Stimulated activated CD4-positive, alpha-beta T cell treated with anti-CD3 and anti-CD28 coated beads, Interleukin-4, amount 100 ng/mL, for 48 hours (primary cell): ENCODE measurements at places on chromosomes 6 and 20.
A peak's percentile ranks its signal among the peaks of the same experiment; 100 is the strongest.

GRCh38 chr20:32536851-32537656 is 48.1 kb downstream of the NOL4L start:
- no peak for DNase-seq

GRCh38 chr6:136117081-136117480 is 133.0 kb downstream of the MTFR2 start:
- DNase-seq: no peak

DNA sequence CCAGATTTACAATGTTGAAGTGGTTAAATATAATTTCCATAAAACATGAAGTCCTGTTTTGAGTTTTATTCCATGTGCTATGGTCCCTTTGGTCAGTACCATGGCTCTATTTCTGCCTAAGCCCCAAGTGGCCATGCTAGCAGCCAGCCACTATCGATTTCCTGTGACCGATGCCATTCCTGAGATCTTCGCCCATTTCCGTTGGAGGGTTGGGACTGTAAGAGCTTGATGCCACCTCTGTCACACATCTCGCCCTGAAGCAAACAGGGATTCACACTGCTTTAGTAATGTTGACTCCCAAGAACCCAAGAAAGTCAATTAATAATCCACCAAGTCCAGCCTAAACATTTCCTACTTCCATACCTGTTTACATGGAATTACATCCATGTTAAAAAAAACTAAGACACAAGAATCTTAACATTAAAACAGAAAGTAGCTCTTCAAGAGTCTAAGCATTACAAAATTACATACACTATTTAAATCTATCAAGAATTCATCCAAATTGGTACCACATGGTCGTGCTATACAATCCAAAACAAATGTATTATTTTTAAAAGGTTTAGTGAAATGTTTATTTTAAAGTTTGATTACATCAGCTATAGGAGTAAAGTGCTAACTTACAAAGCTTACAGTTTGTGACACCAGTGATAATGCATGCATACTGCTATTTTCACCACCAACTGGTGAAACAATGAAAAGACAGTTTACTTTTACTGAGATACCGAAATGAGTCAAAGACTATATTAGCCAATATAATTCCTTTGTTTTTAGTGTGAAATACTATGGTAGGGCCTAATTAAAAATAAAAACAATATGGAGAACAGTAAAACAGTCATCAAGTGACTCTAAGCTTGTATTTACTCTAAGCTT is 2.5 kb downstream of the RBM39 start:
- DNase-seq: no peak

GRCh38 chr6:16925461-16925860 is 164.2 kb upstream of the ATXN1 start:
- DNase-seq: no peak

GRCh38 chr20:24131684-24132083 is 143.1 kb upstream of the GGTLC1 start:
- no peak for DNase-seq

DNA sequence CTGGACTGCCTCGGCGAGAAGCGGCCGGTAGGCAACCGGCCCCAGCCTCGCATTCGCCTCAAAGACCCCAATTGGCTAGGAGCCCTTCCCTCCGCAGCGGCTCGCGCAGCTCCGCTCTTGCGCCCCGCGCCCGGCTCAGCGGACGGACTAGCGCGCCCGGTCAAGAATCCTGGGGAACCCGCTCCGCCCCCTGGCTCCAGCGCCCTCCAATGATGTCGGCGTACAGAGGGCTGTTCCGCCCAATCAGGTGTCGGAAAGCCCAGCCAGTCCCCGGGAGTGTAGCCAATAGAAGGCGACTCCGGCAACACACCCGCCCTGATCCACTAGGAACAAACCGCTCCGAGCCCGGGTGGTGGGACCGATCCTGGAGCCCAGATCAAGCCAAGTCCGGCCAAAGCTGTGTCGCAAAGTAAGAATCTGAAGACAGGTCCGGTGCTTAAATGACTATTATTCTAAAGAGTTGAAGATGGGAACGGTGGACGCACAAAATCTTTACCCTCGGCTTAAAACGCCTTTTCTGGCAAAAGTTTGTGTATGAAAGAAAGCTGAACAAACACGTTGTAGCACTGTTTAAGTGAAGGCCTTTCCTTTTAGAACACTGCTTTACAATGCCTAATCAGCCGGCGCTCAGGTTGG is 132.2 kb downstream of the OGFRL1 start:
- DNase-seq: peak; percentile 4

GRCh38 chr20:64003960-64004725 is 23.2 kb downstream of the PRPF6 start:
- no peak for DNase-seq

GRCh38 chr6:155351273-155352129 is 37.2 kb upstream of the TFB1M start:
- no peak for DNase-seq

DNA sequence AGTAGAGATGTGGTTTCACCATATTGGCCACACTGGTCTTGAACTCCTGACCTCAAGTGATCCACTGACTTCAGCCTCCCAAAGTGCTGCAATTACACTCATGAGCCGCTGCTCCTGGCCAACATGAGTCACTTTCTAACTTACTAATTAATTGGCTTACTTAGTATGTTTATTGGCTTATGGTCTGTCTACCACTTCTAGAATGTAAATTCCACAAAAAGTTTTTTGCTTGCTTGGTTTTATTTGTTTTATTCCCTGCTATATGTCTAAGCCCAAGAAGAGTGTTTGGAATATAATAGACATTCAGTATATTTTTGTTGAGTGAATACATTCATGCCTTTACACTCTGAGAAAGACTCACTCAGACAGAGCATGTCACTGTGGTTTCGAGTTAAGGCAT is 86.0 kb downstream of the SAMD3 start:
- no peak for DNase-seq

- DNase-seq: no peak
Measured at GRCh38 chr6:133004304-133004884, 190.0 kb downstream of the RPS12 start.

GRCh38 chr6:163630572-163630971 is 216.1 kb downstream of the QKI start:
- no peak for DNase-seq

- DNase-seq: no peak
Measured at GRCh38 chr20:13683833-13684232, 45.1 kb upstream of the TASP1 start.

- no peak for DNase-seq
Measured at GRCh38 chr6:148593130-148593812, 153.6 kb upstream of the UST start.

DNA sequence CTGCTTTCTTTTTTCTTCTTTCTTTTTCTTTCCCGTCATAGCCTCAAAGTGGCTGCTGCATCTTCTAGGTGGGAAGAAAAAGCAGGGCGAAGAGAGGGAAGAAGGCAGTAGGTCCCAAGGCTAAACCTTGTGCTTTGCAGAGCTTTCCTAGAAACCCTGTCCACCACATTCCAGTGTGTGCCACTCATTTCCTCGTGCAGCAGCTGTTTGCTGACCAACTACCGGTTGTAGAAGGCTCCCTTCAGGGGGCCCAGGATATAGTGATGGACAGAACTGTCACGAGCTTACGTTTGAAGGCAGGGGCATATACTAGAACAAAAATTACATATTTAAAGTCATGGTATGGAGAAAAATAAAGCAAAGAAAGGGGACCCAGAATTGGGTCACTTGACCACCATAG is 103.0 kb downstream of the SASH1 start:
- no peak for DNase-seq

- DNase-seq: no peak
Measured at GRCh38 chr6:117464700-117465099, 17.8 kb upstream of the DCBLD1 start.

GRCh38 chr20:19944772-19945459 is 72.2 kb upstream of the NAA20 start:
- peak; percentile 40 for DNase-seq

DNA sequence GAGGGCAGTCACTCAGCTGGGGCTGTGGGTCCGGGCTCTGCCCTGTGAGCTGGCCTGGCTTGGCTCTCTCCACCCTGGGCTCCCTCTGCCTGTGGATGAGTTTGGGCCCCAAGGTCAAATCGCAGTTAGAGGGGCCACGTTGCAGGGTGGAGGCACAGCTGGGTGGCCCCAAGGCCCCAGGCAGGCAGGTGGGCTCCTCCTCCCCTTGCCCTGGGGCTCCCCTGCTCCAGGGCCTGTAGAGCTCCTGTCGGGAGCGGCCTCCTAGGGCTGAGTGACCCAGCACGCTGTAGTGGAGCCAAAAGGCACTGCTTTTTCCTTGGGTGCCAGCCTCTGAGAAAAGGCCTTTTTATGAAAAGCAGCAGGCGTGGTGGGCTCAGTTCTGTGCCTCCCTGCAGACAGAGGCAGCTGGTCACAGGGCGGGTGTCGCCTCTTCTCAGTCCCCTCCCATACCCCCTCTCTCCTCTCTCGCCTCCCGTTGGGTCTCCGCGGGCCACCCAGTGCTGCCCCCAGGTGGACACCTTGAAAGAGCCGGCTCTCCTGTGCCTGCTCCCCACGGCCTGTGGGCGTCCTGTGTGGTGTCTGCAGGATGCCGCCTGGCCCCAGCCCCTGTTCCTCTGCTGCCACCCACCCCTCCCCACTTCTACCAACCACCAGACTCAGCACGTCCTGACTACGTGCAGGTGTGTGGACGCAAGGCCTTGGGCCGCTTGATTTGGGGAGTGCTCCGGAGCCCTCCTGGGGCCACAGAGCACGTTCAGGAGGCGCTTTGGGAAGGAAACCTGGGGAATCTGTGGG is 13.2 kb downstream of the SS18L1 start:
- DNase-seq: peak; percentile 68
